ENCODE measurements at places on chromosomes 11 and 22. TPM values are rescaled to one million over a fixed set of nuclear protein-coding genes. Genes with fewer than 3 reads are reported as not detected.

DNA sequence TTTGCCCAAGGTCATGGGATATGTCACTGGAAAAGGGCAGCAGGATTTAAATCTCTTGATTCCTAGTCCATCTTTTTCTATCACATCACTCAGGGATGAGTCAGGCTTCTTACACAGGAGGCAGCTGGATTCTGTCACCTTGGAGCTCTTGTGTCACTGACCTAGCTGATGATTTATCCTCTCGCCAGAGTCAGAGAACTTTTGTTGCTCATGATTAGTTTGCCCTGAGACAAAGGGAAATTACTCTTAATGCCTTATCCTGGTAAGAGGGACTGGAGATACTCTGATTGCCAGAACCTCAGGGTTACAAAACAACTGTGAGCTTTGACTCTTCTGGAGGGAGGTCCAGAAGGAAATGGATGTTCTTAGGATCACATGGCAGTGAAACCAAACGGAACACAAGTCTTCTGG, 10.1 kb downstream of the COA4 start:
- DNase-seq = no peak

DNA sequence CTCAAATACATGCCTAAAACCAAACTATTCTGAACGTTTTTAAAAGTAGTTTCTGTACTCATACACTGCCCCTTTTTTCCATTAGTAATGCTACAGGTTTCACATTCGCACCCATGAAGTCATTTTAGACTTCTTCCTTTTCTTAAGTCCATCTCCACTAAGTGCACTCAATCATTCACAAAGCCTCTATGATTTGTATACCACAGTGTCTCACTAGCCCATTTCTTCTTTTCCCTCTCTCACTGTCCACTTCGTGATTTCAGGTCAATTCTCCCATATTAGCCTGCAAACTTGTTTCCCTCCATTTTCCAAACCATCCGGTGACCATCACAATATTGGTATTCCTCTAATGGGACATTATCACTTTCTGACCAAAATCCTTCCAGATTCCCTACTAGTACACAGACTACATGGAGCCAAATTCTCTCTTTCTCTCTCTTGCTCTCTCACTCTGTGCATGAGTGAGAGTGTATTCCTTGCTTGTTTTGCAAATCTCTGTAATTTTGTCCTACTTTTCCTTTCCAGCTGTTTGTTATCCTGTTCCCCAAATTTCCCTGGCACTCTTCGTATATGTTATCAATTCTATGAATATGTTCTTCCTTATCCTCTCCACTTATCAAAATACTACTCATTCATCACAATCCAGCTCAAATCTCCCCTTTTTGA, 3.4 kb upstream of the ZC3H12C start:
- DNase-seq = no peak

The SEPTIN3 gene
- total RNA-seq = 28.4 TPM

The TMX2 gene
- 61.1 TPM for total RNA-seq

DNA sequence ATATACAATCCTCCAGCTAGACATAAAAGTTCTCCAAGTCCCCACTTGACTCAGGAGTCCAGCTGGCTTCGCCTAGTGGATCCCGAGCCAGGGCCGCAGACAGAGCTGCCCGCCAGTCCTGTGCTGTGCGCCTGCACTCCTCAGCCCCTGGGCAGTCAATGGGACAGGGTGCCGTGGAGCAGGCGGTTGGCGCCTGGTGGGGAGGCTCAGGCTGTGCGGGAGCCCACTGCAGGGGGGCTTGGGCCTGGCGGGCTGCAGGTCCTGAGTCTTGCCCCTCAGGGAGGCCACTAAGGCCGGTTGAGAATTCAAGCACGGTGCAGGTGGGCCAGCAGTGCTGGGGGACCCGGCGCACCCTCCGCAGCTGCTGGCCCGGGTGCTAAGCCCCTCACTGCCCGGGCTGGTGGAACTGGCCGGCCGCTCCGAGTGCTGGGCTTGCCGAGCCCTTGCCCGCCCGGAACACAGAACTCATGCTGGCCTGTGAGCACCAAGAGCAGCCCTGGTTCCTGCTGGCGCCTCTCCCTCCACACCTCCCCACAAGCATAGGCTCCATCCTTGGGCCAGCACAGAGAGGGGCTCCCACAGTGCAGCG, 884.8 kb upstream of the LRRC4C start:
- DNase-seq = no peak

The EXPH5 gene
- total RNA-seq = 8.4 TPM

DNA sequence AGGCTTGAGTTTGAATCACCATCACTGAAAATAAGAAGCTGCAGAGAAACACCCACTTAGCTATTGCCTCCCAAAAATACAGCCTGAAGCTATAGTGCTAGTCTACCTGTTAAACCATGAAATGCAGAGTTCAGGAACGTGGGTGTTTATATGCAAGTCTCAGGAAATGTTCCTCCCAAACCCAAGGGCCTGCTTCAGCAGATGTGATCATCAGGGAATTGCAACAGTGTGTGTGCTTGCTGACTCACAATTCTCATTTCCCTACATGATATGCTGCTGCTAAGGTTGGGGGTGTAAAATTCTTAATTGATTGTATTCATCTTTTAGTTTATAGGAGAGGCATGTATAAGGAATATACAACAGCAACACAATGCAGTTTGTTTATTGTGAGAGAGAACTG, 49.6 kb downstream of the NUP98 start:
- no peak for DNase-seq

- DNase-seq = peak; percentile 69
Measured at GRCh38 chr11:108654994-108655631, 9.8 kb upstream of the DDX10 start.

The CDKN1C gene
- total RNA-seq = 23.5 TPM
